NCI-H146 (cell line): ENCODE measurements at places on chromosomes 12 and 14.

DNA sequence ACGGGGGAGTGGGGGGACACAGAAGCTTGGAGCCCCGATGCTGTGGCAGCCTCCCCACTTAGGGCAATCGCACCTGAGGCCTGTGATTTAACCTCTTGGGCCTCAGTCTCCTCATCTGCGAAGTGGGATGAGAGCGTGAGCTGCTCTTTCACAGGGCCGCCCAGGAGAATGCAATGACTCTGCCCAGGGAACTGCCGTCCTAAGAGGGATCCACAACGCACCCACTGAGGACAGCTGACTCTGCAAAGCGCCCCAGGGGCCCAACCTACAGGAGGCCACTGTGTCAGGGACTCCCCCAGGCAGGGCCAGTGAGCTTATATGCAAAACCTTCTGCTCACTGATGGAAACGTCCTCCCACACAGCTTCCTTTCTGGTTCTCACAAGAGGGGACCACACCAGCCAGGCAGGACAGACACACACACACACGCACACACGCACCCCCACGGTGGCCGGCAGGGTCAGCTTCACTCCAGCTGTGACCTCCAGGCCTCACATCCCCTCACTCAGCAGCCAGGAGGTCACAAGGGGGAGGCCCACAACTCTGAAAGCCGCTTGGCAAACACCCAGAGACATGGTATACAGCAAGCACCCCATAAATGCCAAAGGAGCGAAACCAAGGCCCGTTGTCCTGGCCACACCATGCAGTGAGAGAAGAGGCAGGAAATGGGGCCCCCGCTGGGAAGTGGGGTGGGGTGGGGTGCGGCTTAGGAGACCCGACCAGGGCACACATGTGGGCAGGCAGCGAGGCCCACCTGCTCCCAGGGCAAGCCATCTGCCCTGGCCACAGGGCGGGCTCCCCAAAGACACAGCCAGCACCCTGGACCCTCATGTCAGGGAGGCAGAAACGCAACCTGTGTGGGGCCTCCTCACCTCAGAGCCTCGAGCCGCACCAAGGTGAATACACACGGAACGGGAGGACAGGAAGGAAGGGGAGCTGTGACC lies 73.3 kb downstream of the NCOR2 start:
- DNase-seq = no peak

- no peak for DNase-seq
Measured at GRCh38 chr14:44609876-44610510, 102.9 kb upstream of the FSCB start.

GRCh38 chr14:51561141-51561540 lies 90.6 kb upstream of the FRMD6 start:
- no peak for DNase-seq

GRCh38 chr12:119683413-119683812 lies 15.5 kb downstream of the PRKAB1 start:
- DNase-seq = no peak

- no peak for DNase-seq
Measured at GRCh38 chr14:101776344-101776743, 14.8 kb downstream of the PPP2R5C start.

DNA sequence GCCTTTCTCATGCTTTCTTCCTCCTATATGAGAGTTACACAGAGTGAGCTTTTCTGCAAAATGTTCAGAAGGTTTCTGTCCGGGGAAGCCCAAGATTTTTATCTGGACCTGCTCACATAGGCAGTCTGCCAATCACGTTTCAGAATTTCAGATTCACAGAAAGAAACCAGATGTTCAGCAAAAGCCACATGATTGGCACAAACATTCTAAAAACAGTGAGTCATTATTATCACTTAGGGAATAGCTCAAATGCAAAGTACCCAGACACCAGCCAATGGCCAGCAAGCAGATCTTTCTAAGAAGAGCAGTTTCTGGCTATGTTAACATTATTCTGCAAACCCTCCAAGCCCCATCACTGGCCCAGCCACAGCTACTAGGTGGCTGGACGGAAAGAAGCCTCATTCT lies 1558.5 kb upstream of the TMEM132C start:
- no peak for DNase-seq

DNA sequence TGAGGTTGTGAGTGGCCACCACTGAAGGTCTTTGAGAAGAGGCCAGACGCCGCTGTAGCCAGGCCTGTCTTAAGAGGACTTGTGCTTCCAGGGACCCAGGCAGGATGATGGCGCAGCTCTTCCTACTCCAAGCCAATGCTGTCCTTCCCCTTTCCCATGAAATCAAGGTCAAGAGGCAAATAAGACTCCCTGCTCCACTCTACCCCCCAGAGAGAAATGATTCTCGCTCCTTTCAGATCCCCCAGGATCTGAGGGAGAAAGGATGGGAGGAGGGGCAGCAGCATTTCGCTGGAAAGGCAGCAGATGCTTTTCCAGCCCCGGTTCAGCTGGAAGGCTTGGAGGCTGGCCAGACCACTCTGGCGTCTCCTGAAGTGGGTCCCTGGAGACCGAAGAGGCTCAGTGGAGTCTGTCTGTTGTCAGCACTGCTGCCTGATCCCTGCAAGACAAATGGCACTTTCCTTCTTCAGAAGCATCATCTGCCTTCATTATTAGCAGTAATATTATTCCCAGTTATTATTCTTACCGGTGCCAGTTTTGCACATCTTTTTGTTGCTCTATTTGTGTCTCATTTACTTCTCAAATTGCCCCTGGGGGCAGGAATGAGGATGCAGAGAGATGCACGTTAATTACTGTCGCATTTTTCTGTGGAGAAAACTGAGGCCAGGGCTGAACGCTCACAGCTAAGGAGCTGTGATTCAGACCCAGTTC lies 51.4 kb downstream of the C14orf132 start:
- no peak for DNase-seq

DNA sequence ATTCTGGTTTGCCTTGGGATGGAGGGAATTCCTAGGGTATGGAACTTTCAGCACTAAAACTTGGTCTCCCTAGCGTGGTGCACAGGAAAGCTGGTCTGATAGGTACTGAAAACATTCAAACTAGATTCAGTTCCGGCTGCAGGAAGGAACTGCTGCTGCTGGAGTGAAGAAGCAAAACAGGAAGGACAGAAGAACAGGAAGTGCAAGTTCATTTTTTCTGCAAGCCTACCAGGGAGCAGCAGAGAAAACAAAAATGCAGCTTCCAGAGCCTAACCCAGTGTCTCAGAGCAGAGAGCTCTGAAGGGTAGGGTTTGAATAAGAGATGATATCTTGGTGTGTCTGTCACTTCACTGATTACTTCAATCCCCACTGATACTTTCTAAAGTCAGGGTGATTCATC lies 165.2 kb downstream of the VRK1 start:
- DNase-seq = no peak

DNA sequence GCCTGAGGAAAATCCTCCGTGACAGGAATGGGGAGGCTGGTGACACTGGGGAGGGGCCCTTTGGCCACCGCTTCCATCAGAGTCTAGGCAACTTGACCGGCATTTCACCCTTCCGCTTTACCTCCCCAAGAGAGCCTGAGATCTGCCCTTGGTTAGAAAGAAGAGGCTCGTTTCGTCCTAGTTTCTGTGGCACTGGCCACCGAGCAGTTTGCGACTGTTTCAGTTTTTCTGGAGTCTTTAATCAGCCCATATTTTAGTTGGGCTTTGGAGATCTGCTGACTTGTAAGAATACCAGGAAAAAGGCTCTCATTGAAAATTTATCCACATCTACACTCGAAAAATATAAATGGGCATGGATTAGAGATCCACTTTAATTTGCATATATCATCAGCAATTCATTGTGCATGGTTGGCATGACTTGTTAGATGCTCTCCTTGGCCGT lies 414 bp upstream of the ANKS1B start:
- DNase-seq = no peak

GRCh38 chr12:139585-139984 lies 73.0 kb downstream of the IQSEC3 start:
- no peak for DNase-seq

DNA sequence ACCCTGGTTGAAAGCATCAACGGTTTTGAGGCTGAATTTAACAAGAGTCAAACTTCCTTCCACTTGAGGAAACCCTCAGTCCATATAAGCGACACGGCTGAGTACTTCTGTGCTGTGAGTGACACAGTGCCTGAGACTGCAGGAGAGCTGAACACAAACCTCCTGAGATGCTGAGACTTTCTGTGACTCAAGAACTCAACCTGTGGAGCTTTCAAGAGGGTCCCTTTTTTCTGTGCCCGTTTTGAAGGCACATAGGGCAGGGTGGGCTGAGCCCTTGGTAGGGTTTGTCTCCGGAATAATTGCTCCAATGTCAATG lies 305.3 kb upstream of the OR4E1 start:
- no peak for DNase-seq

GRCh38 chr12:50081096-50081808 lies 3.9 kb upstream of the SMARCD1 start:
- no peak for DNase-seq
